ENCODE measurements at places on chromosomes 5 and 9. TPM values are rescaled to one million over a fixed set of nuclear protein-coding genes. Genes with fewer than 3 reads are reported as not detected.

DNA sequence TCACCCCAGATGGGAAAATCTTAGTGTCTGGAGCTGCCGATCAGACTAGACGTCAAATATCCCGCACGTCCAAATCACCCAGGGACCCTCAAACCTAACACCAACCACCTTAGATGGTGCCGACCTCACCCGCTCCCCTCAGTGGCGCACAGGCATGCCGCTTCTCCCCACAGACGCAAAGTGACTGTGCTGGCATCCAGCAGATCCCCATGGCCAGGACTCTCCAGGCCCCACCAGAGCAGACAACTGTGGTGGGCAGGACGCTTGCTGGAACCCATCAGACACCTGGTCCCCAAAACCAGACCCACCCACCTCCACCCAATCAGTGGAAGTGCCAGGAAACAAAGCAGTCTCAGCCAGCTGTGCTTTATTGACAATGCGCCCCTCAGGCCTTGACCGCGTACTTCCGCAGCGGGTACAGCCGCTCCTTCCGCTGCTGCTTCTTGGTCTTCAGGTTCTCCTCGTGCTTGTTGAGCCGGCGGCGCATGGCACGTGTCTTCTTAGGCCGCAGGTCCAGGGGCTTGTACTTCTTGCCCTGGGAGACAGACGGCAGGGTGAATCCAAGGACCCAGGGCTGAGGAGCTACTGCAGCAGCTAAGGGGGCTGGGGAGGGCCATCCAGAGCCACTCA, 4.1 kb downstream of the RPL35 start:
- no peak for DNase-seq

DNA sequence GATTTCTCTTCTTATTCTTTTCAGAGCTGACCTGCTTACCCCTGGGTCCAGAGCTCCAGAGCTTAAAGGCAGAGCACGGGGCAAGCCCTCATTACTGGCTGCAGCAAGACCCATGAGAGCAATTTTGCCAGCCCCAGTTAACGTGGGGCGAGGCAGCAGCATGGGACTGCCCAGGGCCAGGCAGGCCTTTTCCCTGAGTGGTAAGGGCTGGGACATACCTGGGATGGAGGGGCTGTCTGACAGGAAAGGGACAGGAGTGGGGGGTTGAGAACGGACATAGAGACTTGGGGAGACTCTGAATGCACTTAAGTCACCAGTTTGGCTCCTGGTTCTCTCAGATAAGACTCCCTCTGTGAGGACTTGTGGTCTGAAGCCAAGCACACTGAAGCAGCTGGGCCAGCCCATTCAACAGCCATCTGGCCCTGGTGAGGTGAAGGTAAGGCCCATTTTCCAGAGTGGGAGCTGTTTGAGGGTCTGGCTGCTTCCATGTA, 26.2 kb downstream of the HMGXB3 start:
- no peak for DNase-seq

GRCh38 chr9:82021198-82021597, 32.6 kb downstream of the SPATA31D1 start:
- DNase-seq, result no peak

DNA sequence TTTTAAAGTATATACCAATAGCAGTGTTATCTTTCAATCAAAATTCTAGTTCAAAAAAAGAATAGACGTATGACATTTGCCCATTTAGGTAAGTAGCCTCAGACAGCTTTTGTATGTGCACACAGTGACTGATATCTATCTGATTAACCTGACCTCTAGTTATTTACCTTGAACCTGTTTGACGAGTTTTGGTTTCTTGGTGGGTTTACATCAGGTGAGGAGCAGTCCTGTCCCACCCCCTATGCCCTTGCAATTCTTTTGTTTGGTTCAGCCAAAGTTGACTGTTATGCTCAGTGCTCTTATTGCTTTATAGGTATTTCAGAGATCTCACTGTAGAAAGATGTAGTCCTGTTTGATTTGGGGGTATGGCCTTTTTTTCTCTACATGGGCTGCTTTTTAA, 147.2 kb downstream of the ISOC1 start:
- no peak for DNase-seq

DNA sequence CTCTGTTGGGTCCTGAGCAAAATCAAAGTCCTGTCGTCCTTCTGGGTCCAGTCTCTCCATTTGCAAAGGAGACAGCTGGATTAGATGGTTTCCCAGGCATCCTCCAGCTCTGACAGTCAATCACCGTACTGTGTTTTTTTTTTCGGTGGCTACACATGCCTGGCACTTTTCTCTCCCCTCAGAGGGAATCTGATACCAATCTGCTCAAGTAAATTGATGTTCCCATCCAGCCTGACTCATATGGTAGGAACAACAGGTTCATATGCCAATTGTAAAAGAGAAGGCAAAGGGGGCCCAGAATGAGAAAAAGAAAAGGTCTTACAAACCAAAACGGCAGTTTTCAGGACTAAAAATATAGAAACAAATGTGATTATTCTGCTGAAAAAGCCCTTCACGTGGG, 1.2 kb downstream of the FBXO10 start:
- DNase-seq, result no peak

DNA sequence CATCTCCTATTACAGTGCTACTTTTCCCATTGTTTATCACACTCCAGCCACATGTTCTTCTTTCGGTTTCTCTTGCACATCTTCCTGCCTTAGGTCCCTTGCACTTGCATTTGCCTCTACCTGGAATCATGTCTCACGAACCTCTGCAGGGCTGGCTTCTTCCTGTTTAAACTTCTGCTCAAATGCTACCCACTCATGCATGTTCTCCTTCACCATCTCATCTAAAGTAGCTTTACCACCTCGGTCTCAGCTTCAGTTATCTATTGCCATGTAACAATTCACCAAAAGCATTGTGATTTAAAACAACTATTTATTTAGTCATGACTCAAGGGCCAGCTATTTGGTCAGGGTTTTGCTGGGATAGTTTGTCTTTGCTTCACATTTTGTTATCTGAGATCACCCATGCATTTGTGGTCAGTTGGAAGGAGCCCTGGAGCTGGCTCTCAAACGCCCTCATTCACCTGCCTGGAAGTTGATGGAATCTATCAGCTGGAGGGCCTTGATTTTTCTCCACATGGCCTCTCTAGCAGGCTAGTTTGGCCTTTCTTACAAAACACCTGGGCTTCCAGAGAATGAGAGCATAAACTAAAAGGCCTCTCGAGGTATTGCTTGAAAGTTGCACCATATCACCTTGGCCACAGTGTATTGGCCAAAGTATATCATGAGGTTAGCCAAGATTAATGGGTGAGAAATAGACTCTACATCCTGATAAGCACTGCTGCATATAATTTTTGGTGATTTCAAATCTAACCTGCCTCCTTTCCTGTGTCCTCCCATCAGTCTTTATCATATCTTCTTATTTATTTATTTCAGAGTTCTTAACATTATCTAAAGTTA, 21.4 kb downstream of the SPINK1 start:
- DNase-seq, result no peak

GRCh38 chr5:111859533-111860270, 102.7 kb upstream of the NREP start:
- no peak for DNase-seq

DNA sequence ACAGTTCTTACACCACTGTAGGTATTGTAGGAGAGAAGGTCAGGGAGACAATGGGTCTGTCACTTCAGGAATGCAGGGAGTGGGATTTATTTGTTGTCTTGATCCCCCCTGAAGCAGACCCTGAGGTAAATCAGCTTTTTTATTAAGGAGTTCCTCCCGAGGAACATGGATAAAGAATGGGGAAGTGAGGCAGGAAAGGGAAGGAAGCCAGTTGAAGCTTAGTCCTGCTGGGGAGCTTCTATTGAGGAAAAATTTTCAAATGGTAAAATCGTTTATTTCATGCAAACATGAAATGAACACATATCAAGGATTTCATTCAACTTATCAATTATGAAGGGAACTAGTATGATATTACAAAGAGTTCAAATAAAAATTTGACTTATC, 318.6 kb upstream of the PIK3R1 start:
- DNase-seq, result no peak

GRCh38 chr5:110681109-110681508, 45.4 kb downstream of the TMEM232 start:
- DNase-seq, result no peak

- no peak for DNase-seq
These were observed 17.8 kb downstream of the IFNA5 start for GRCh38 chr9:21287280-21287679.

DNA sequence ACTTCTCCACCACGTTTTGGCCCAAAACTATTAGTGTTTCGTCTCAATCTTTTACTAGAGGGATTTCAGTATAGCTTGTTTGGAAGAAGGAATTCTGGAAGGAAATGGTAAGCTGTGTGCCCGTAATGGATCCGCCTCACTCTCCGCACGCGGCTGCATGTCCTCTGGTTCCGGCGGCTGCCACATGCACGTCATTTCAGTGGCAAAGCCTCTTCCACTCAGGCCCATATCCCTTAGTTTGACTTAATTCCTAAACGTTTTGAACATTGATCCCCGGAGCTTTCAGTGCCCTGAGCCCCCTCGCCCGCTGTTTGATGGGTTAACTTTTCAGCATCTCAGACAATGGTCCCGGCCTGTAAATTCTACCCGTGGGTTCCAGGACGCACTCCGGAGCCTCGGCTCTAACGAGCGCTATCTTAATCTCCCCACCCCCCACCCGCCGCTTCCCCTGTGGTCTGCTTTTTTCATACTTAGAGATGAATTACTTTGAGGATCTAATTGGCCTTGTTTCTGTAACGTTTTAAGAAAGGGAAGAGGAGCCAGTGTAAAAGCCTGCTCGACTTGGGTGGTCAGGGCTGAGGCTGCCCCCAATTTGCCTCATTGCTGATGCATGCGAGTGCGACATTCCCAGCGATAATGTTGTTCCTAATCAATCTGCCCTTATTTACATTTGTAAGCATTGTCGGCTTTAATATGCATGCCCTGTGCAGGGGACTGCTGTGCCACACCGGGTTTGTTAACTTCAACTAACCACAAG, 4.6 kb downstream of the PTCH1 start:
- DNase-seq, result no peak

- DNase-seq, result no peak
These were observed 101.5 kb upstream of the BOD1 start for GRCh38 chr5:173717959-173718358.

GRCh38 chr5:92879806-92880543, 701.0 kb downstream of the NR2F1-AS1 start:
- DNase-seq, result no peak

DNA sequence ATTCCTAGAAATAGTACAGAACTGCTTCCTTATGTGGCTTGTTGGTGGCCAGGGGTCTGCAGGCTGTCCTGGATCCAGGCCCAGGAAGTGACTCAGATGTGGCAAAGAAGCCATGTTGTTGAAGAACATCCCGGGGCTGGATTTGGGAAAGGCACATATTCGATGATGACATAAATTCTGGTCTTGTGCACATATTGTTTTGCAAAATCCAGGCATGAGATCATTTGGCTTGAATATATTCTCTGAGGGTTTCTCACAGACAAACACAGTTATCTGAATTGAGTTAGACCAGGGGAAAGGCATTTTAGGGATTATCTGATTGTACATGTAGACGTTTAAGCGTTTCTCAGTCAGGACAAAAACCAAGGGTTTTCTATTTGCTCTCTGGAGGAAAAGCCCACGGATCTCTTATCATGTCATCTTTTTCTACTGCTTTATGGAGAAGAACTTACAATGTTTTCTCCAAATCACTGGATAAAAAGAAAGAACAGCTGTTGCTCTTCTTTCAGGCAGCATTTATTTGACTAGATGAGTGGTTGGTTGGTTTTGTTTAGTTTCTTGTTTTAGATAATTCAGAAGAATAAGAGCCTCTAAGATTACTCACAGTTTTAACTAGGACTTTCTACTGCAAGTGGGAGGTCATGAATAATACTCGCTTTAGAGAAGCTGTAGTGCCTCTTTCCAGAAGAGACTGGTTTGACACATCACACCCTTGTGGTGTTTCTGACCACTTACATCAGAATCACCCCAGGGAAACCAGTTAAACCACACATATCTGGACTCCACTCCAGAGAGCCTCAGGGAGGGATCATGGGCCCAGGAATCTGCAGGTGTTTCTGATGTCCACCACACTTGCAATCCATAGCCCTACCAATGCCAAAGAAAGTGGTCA, 29.5 kb upstream of the LHFPL2 start:
- DNase-seq, result no peak

- no peak for DNase-seq
These were observed 88.3 kb downstream of the MAP1B start for GRCh38 chr5:72195581-72195980.

DNA sequence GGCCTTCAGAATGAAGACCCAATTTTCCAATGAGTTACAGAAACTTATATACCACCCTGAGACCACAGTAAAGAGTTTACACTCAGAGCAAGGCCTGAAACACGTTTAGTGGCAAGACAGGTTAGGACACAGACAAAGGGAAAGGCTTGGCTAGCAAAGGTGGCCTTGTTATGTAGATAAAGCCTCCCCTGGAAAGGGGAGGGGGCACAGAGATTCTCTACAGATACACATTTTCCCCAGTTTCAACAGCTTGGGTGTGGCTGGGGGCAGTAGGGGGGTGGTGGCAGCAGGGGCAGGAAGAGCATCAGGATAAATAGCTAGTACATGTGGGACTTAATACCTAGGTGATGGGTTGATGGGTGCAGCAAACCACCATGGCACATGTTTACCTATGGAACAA, 51.9 kb upstream of the PPP1R2B start:
- DNase-seq, result no peak

GRCh38 chr5:66039296-66039695, 104.8 kb upstream of the SREK1 start:
- no peak for DNase-seq

- no peak for DNase-seq
These were observed 30.8 kb downstream of the OR1J1 start for GRCh38 chr9:122446819-122447484.

DNA sequence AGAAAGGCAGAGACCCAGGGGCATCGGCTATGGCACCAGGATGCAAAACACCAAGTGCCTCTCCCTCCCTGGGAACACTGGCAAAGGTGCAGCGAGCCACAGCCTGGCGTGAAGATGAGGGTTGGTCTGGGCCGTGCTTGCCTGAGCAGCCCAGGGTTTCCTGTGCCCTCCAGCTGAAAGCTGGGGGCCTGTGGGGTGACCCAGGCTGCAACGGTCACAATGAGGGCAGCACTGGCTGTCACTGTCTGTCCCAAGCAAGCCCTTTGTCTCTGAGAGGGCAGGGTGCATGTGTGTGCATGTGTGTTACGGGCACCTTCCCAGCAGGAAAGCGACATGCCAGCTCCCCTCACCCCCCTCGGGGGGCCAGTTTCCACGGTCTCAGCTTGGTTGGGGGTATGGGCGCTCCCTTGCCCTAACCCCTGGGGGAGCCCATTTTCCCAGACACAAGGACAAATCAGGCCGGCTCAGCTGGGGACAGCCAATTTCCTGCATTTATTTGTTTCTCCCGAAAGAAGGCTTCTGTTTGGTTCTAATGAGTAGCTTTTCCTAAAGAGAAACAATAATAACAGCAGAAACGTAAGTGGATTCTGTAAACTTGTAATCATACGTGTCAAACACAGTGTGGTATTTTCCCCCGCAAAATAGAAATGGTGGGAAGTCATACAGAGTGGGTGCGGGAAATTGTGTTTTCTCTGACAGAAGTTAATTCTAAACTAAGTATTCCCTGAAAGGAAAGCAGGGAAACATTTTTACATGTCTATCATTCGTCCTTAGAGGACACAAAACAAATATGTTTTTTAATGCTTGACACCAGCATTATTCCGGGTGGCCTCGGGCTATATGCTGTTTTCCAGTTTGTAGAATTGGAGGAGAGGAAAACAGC, 21.3 kb downstream of the MRPL36 start:
- DNase-seq, result no peak

The SLC6A18 gene
- 0.24 TPM for polyA plus RNA-seq

The WWC1 gene
- polyA plus RNA-seq, result 78.3 TPM

The CCDC152 gene
- 11.7 TPM for polyA plus RNA-seq

The SET gene
- polyA plus RNA-seq, result 697 TPM

The PCBD2 gene
- polyA plus RNA-seq, result 14.1 TPM

The SERINC5 gene
- 55.0 TPM for polyA plus RNA-seq

The GPR21 gene
- 0.44 TPM for polyA plus RNA-seq

The OTULINL gene
- polyA plus RNA-seq, result 13.0 TPM

The COL23A1 gene
- polyA plus RNA-seq, result 6.8 TPM

The C9orf153 gene
- polyA plus RNA-seq, result 0.16 TPM
